Panc1 (cell line): ENCODE measurements at places on chromosomes 12 and 14.

DNA sequence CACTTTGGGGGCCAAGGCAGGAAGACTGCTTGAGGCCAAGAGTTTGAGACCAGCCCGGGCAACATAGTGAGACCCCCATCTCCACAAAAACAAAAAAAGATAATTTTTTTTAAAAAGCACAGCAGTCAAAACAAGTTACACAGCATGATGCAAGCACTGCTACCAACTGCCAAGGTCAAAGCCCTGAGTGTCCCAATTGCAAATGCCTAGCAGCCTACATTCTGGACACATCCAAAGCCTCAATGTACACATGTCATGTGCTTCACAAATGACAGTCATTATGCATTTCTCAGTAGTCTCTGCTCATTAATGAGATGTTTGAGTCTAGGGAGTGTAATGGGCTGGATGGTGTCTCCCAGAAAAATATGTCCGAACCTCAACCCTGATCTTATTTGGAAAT, 113.7 kb upstream of the CCND2 start:
- no peaks in the 10 kb centered on the region for H3K27me3 ChIP-seq
- H3K36me3 ChIP-seq: no peaks in the 10 kb centered on the region
- H3K4me3 ChIP-seq: no peak overlapping the region
- no peaks in the 10 kb centered on the region for H3K4me1 ChIP-seq
- H3K27ac ChIP-seq: no peak overlapping the region

- no peak overlapping the region for H3K27ac ChIP-seq
- no peak overlapping the region for H3K4me3 ChIP-seq
Observed at GRCh38 chr12:50566066-50566465, 61.3 kb downstream of the DIP2B start.

- peaks cover 12% of the 10 kb centered on the region for H3K36me3 ChIP-seq
- no peak overlapping the region for H3K4me3 ChIP-seq
- H3K27ac ChIP-seq: no peak overlapping the region
- no peaks in the 10 kb centered on the region for H3K4me1 ChIP-seq
- DNase-seq: no peak
- no peaks in the 10 kb centered on the region for H3K27me3 ChIP-seq
Observed at GRCh38 chr14:50452296-50452695, 55.6 kb upstream of the CDKL1 start.

DNA sequence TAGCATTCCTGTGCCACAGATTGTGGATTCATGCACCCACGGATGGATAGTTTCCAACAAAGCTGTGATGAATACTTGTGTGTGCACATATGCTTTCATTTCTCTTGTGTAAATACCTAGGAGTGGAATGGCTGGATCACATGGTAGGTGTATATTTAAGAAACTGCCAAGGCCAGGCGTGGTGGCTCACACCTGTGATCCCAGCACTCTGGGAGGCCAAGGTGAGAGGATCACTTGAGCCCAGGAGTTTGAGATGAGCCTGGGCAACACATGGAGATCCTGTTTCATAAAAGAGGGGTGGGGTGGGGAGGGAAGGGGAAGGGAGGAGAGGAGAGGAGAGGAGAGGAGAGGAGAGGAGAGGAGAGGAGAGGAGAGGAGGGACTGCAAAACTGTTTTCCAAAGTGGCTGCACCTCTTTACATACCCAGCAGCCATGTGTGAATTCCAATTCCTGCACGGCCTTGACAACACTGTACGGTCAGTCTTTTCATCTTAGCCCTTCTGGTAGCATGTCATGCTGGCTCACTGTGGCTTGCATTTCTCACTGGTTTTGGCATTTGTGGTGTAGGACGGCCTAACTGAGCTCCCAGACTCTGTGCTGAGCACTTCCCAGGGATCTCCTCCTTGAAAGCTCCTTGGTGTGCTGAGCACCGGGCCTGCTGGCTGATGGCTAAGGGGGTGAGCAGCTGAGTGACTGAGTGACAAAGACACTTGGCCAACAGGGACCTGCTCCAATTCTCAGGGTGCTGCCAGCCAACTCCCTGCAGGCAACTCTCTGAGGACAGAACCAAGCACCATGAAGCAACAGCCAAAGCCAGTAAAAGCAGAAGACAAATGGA, 27.9 kb downstream of the SYNE3 start:
- no peak overlapping the region for H3K4me3 ChIP-seq
- H3K4me1 ChIP-seq: peaks cover 4% of the 10 kb centered on the region; the same call in 1 of the 2 replicates
- H3K27ac ChIP-seq: no peak overlapping the region

DNA sequence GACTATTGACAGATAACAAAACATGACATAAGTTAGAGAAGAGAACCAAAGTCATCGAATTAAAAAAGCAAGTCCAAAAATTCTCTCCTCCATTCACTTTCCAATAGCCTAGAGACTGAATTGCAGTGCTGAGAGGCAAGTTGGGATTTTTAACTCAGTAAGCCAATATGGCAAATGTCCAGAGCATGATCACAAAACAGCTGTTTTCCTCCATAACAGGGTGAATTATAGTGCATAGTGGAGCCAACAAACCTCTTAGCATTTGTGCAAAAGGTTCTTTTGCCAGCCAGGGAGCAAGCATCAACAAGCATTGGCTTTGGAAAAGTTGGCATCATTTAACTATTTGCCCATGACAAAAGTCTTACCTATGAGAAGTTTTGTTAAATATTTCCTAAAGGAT, 458.8 kb upstream of the NOVA1 start:
- DNase-seq: no peak
- no peak overlapping the region for H3K27ac ChIP-seq
- no peaks in the 10 kb centered on the region for H3K4me1 ChIP-seq
- no peaks in the 10 kb centered on the region for H3K36me3 ChIP-seq
